ENCODE measurements at places on chromosomes 13 and 19.

DNA sequence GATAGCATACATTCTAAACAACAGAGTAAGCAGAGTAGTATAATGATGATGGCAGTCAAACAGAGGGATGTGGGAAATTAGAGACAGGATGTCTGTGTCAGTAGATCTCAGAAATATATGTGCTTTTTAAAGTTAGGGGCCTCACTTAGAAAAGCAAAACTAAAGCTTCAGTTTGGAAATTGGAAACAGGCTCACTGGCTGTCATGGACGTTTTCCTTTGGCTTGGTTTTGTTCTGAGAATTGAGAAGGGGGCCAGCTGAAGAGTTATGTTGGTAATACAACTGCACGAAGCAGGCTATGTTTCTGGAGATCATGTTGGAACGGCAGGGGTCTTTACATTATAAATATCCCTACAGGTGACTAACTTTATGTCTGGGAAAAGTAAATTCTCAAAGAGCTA lies 261.3 kb downstream of the LMO7 start:
- no peak for DNase-seq

GRCh38 chr13:113668491-113668971 lies 1.5 kb downstream of the GRK1 start:
- no peak for DNase-seq

- DNase-seq, result no peak
Measured at GRCh38 chr19:47490847-47491246, 6.8 kb upstream of the KPTN start.

DNA sequence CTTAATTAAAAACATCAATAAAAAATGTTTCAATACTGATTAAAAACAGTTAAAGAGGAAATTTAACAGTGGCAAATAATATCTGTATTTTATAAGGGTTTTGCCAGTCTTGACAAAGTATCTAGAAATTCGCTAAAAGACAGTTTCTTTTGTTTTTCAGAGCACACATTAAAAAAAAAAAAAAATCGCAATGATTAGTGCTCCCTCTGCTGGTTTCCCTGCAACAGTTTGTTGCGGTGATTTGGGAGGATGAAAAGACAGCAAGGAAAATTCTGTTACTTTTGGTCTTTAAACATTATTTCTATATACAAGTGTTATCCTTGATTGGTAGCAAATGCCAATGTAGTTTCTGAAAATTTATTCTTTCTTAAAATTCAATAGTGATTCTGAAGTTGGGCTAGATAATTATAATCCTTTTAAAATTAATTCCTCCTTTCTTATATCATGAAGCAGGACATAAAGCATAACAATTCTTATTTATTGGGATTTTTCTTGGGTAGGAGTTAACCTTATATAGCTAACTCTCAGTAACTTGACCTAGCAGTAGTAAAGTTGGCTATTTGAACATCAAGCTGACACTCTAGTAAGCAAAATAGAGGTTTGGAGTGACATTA lies 23.1 kb upstream of the SPRY2 start:
- DNase-seq, result no peak

- no peak for DNase-seq
Measured at GRCh38 chr19:58294743-58295374, 10.3 kb upstream of the ERVK3-1 start.

- no peak for DNase-seq
Measured at GRCh38 chr13:100254002-100254401, 165.1 kb downstream of the PCCA start.

- DNase-seq, result no peak
Measured at GRCh38 chr13:61247149-61247936, 168.3 kb downstream of the PCDH20 start.

DNA sequence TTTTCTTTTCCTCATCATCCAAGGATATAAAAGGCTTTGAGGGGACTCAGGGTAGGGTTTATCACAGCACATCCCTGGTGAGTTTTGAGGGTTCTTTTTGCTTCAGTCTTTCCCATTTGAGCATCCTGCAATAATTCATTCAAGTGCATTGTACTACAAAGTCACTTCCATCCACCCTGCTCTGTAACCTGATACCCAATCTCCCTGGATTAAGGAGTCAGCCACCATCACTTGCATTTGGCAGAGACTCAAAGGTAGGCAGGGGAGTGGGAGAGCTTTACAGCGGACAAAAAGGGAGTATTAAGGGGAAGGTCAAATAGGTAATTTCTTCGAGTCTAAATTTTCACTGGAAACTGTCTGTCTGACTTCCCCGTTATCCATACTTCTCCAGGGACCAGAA lies 216.1 kb upstream of the TMTC4 start:
- DNase-seq, result no peak

DNA sequence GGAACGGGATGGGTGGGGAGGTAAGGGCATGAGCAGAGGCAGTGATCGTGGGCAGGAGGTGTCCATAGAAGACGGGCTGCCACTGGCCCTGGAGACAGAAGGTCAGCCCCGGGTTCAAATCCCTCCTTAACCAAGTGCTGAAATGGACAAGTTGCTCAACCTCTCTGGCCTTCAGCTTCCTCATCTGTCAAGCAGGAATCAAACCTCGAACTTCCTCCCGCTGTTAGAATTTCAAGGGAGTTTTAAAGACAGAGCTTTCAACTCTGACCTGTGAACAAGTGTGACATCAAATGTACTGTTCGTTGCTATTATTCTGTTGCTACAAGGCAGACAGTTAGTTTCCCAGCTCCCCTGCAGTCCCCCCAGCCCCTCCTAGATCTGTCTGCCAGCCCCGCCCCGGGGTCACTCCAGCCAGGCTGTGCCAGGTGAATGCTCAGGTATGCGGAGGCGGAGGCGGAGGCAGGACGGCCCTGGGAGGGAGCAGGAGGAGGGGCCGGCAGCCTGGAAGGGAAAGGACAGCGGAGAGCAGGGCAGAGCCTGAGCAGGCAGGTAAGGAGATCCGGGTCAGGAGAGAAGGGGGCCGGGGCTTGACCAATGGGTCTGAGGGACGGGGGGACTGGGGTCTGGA lies at the start of gene EPS8L1:
Gene EPS8L1, plus strand, starts transcription at position 499 of the 628 bp plus-strand sequence. CDS start 576 bp downstream, outside the sequence.
- no peak for DNase-seq

DNA sequence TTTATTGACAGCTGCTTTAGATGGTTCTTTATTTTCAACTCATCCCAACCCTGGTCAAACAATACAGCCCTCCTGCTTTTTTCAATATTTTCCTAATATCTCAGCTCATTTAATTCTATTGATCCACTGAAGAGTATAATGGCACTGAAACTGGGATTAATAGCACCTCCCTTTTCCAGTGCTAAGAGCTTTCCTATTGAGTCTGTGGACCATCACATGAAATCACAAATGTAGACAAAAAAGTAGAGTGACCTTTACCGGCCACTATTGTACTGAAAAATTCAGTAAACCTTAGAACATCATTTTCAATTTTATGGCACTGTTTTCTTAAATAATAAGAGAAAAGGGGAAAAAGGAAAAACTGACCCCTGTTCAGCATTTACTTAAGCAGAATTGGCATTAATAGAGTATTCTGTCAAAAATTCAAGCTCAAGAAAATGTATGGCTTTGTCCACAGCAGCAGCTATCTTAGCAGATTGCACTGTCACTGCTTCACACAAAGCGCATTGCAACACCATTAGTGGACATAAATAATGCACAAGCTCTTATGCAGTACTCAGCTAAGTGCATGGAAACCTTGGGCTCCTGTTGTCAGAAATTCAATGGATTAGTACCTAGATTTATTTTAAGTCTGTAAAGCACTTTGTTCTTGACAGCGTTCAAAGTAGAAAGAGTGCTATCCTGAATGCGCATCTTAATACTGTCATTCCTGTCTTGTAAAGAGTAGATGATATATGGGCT lies 851.0 kb upstream of the KLHL1 start:
- no peak for DNase-seq

All from activated CD8-positive, alpha-beta memory T cell treated with anti-CD3 and anti-CD28 coated beads for 1 hour (primary cell).